ENCODE measurements at places on chromosomes 4 and X.
A peak's percentile ranks its signal among the peaks of the same experiment; 100 is the strongest.

DNA sequence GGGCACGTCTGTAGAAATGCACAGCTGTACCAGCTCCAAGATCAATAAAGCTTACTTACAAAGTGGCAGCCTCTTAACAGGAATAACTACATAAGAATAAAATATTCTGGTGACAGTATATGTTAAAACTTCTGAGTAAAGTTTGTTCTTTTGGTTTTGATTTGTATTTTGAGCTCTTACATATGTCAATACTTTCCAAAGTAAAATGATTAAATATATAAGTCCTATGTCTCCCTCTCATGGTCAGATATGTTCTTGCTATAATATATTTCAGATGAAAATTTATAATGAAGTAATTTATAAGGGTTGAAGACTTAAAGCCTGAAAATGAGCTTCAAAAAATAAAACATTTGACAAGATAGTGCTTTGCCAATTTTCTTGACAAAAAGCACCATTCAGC lies 254.4 kb downstream of the NPFFR2 start:
- no peak for DNase-seq

- no peak for DNase-seq
Observed at GRCh38 chr4:129176864-129177263, 80.9 kb downstream of the C4orf33 start.

GRCh38 chrX:147788641-147789350 lies 122.9 kb upstream of the FMR1 start:
- DNase-seq, result no peak

DNA sequence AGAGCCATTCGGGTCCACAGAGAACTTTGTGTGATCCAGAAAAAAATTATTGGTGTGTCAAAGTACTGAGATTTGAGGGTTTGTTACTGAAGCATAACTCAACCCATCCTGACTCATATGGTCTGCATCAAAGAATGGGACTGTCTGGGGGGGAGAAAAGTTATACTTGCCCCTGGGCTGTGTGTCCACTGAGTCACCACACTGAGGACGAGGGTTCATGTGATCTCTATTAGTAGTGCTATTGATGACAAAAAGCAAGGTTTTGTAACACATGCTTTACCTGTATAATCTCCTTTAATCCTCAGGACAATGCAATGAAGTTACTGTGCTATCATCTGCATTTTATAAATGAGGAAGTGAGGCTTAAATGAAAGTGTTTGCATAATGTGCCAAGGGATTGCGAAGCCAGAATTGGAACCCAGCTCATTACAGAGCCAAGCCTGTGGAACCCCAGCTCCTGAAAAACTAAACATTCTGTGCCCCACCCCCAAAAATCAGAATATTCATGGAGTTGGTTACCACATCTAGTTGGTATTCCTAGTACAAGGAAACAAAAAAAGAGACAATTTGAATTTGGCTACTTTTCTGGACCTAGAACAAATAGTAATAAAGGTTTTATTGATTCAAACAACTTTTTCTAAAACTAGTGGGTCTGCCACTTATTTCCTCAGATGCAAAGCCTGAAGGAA lies 31.2 kb downstream of the CCDC149 start:
- no peak for DNase-seq

DNA sequence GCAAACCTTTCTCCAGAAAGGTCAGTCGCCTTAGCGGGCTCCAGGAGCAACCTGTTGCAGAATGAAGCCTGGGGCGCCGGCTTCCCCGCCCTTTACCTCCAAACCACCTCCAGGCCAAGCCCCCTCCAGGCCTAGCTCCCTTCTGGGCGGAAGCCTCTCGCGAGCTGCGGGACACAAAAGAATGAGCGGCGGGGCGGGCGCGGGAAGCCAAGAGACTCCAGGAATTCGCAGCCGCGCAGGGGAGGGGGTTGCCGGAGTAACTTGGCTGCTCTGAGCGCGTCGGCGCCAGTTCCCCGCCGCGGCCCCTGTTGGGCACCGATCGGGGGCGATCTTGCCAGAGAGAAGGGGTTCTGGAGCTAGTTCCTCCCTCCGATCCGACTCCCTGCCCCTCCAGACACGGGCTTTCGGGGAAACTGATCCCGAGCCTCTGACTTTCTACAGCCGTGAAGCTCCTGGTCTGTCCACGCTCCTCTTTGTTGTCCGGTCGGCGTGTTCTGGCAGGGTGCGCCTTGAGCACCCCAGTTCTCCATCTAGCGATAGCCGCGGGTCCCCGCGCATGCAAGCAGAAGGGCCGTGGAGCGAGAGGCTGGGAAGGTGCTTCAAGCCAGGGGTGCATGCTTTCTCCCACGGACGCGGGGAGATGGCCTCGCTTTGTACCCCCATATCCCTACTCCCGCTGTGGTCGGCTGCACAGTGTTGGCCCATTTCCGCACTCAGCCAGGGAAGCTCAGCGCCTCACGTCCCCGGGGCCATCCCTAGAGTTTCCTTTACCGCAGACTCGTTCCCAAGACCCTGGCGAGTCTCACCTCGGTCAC lies 1.2 kb downstream of the PROM1 start:
- peak; percentile 22 for DNase-seq

DNA sequence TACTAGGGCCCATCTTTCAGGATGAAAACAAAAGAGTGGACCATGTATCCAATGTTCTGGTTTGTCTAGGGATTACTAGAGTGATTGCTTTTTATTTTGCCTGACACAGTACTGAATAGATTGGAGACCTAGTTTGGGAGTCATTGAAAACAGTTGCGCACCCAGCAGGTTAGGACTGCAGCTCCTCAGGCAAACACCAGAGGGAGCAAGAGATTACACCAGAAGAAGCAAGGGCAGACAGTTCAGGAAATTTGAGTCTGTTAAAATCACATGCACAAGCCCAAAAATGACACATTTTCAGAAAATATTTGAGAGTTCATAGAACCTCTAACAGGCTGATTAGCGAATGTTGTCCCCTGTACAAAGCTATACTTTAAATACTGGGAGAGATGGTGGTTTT lies 55.6 kb downstream of the CYLC1 start:
- peak; percentile 59 for DNase-seq

DNA sequence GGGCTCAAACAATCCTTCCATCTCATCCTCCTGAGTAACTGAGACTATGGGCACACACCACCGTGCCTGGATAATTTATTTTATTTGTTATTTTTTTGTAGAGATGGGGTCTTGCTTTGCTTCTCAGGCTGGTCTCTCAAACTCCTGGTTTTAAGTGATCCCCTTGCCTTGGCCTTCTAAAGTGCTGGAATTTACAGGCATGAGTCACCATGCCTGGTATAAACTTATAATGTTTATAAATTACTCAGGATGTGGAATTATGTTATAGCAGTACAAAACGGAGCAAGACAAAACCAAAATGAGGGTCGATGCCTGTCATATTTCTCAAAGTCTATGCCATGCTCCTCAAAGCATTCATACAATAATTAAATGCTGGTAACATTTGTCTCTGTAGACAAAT lies 29.8 kb upstream of the TEX13C start:
- no peak for DNase-seq

GRCh38 chrX:85379174-85379907 lies at the start of gene POF1B:
Gene POF1B (minus strand): TSS chrX:85379665. CDS start chrX:85379454, 211 bp downstream.
- DNase-seq, result no peak

DNA sequence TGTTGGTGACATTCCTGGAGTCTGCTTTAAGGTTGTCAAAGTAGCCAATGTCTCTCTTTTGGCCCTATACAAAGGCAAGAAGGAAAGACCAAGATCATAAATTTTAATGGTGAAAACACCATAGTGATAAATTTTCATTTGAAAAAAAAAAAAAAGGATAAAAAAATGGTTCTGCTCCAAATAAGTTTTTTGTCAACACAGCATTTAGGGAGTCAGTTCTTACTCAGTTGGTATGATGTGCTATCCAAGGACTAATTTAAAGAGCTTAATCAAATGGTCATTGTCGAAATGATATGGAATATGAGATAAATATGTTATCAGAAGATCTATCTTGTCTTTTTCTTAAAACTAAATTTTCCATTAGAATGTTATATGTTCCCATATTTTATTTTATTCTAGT lies 83.9 kb downstream of the PCDH18 start:
- no peak for DNase-seq

GRCh38 chr4:131566026-131566425 lies 1583.1 kb upstream of the PCDH10 start:
- DNase-seq, result no peak

DNA sequence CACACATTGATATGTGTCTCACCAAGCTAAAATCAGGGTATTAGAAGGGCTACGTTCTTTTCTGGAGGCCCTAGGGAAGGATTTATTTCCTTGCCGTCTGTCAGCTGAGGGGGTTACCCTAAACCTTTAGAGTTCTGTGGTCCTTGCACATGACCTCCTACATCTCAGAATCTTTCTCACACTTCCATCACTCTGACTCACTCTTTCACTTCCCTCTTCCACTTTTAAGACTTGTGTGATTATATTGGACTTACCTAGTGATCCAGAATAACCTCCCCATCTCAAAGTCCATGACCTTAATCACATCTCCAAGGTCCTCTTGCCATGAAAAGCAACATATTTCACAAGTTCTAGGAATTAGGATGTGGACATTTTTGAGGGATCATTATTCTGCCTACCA lies 53.6 kb upstream of the FUNDC1 start:
- DNase-seq, result no peak

- DNase-seq, result no peak
Observed at GRCh38 chr4:152609481-152609880, 70.3 kb downstream of the TMEM154 start.

- peak; percentile 89 for DNase-seq
Observed at GRCh38 chr4:55345980-55346850, at the start of gene SRD5A3. Gene SRD5A3 (plus strand): TSS chr4:55346242. CDS start chr4:55346337, 95 bp downstream.

DNA sequence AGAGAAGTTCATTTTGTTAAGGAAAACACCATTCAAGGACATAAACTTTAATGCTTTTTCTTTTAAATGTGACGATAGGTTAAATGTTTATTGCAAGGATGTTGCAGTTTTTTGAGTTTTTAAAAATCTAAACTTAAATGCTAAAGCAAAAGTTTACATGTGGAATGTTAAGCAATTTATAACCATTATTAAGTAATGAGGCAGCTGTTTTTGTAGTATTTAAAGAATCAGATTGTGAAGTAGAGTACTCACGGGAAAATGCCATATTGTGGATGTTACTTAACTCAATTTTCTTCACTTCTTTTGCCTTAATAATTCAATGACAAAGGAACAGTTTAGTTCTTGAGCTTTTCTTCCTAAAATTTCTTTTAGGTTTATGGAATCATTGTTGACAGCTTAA lies 43.5 kb downstream of the UBE2K start:
- DNase-seq, result no peak

DNA sequence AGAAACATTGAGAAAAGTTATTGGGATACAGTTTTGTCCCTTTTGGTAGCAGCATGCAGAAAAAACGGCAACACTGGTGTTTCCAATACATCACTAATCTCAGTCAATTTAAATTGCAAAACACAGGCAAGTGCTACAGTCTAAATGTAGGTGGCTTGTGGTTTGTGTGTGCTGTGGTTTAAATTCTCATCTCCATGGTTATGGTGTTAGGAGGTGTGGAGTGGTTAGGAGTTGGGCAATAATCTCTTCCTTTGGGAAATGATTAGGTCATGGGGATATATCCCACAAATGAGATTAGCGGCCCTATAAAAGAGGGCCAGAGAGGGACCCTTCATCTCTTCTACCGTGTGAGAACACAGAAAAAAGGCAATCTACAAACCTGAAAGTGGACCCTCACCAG lies 1344.3 kb downstream of the ADGRL3 start:
- DNase-seq, result no peak

GRCh38 chr4:128538111-128538882 lies 250.7 kb upstream of the PGRMC2 start:
- no peak for DNase-seq

DNA sequence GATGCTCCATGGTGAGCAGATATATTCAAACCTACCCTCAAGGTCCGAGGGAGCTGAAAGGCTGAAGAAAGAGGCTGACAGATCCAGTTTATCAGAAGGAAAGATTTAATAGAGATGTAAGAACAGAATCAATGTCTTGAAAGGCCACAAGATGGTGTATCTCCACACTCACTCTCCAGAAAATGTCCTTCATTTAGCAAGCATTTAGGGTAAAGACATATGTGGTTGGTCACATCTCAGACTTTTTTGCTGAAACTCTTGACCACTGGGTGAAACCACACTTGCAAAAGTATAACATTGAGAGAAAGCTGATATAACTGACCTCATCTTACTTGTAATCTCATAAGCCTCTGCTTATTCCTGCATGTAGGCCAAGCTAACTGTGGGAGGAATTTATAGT lies 745.8 kb upstream of the GALNTL6 start:
- DNase-seq, result no peak

- no peak for DNase-seq
Observed at GRCh38 chr4:158428242-158428641, 93.4 kb upstream of the RXFP1 start.

- DNase-seq, result no peak
Observed at GRCh38 chr4:48660347-48660746, 119.7 kb downstream of the FRYL start.

DNA sequence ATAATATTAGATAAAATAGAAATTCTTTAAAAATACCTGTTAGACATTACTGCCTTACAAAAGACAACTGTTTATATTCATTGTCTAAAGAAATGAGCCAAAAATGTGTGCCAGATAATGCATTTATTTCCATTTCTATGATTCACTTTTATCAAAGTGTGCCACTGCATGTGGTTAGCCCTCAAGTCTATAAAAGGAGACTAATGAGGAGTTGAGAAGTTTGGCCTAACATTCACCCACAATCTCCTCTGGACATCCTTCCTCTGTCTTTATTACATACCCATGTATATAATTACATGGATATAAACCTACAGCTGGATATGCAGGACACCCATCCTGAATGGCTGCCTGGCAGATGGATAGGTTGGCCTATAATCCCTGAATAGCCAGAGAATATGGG lies 42.6 kb upstream of the PDE5A start:
- DNase-seq, result no peak

GRCh38 chr4:108700081-108700757 lies 49.8 kb downstream of the OSTC start:
- no peak for DNase-seq

GRCh38 chr4:7865533-7865932 lies 74.1 kb downstream of the AFAP1 start:
- no peak for DNase-seq

- no peak for DNase-seq
Observed at GRCh38 chrX:9835585-9836210, 49.5 kb downstream of the SHROOM2 start.

- DNase-seq, result no peak
Observed at GRCh38 chrX:27439771-27440170, 23.4 kb downstream of the PPP4R3C start.

DNA sequence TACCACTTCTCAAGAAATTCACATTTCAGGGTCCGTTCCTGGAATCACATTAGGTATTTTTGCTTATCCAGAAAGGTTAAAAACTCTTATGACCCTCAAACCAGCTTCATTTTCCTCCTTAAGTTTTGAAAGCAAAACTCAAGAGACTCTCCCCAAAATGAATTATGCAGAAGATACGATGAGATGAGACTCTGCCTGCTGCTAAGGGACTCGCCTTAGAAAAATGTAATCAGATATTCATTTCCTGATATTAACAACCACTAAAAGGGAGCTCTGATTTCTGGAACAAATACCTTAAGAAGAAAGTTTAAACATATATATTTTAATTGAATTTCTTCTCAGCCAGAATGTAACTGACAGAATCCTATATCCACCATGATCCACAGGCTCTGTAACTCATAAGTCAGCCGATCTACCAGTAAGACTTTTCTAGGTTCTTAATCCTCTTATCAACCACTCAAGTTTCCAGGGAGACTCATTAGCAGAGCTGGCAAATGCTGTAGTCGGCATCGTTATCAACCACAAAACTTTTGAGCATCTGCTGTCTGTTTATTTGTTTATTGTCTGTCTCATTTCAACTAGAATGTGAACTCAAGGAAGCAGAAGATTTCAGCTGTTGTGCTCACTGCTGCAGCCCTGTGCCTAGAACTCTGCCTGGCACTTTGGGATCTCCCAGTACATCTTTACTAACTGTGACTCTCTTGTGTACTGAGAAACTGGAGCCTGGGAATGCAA lies 112.5 kb downstream of the LDB2 start:
- no peak for DNase-seq

- no peak for DNase-seq
Observed at GRCh38 chr4:163167333-163167626, 590 bp upstream of the NAF1 start.
